ENCODE measurements at places on chromosomes 7 and 10. TPM values are rescaled to one million over a fixed set of nuclear protein-coding genes. Genes with fewer than 3 reads are reported as not detected.

- H3K4me3 ChIP-seq: no peak overlapping the region
- no peaks in the 10 kb centered on the region for H3K4me1 ChIP-seq
- DNase-seq: no peak
- no peak overlapping the region for H3K27ac ChIP-seq
These were observed 135.8 kb downstream of the DGKB start for GRCh38 chr7:14766747-14767146.

DNA sequence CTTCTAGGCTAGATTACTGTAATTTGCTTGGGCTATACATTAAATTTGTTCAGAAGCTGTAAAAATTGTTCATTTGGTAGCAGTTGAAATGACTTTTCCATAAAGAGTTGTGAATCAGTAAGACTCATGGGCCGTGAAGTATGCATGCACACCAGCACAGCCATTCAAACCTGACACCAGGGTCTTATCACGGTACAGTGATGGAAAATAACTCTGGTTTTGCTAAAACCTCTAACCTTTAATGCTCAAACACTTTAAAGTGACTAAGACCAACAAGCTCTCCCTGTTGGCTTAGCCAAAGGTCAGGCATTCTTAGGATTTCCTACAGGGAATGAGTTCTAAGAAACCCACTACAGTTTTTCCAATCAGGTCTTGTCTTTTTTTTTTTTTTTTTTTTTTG lies 11.5 kb downstream of the ARL3 start:
- no peak overlapping the region for H3K4me3 ChIP-seq
- DNase-seq: no peak
- no peaks in the 10 kb centered on the region for H3K27me3 ChIP-seq
- no peaks in the 10 kb centered on the region for H3K4me1 ChIP-seq
- H3K27ac ChIP-seq: no peak overlapping the region
- H3K36me3 ChIP-seq: no peaks in the 10 kb centered on the region

GRCh38 chr7:22087861-22088260 lies 142.2 kb upstream of the CDCA7L start:
- no peak for DNase-seq
- no peak overlapping the region for H3K4me3 ChIP-seq
- no peaks in the 10 kb centered on the region for H3K27me3 ChIP-seq

Gene CYP2C18
- polyA plus RNA-seq: 0.07 TPM

Gene GLI3
- 2.4 TPM for polyA plus RNA-seq

Gene TRIL
- 2.5 TPM for polyA plus RNA-seq

Gene SFMBT2
- 5.4 TPM for polyA plus RNA-seq

Gene STYXL1
- 82.0 TPM for polyA plus RNA-seq

Gene CAMK2B
- 12.1 TPM for polyA plus RNA-seq

Gene BLVRA
- polyA plus RNA-seq: 35.6 TPM

Measured in adrenal gland (tissue), 19 donors.